ENCODE measurements at places on chromosomes 3 and 15.

GRCh38 chr3:184710870-184711492 is 883 bp downstream of the MAGEF1 start:
- DNase-seq: no peak

- DNase-seq: no peak
These were observed 62.9 kb upstream of the SEC13 start for GRCh38 chr3:10383850-10384248.

- no peak for DNase-seq
These were observed 297.3 kb downstream of the DOCK3 start for GRCh38 chr3:50972029-50972428.

GRCh38 chr3:154850921-154851320 is 229.2 kb upstream of the MME start:
- DNase-seq: no peak

DNA sequence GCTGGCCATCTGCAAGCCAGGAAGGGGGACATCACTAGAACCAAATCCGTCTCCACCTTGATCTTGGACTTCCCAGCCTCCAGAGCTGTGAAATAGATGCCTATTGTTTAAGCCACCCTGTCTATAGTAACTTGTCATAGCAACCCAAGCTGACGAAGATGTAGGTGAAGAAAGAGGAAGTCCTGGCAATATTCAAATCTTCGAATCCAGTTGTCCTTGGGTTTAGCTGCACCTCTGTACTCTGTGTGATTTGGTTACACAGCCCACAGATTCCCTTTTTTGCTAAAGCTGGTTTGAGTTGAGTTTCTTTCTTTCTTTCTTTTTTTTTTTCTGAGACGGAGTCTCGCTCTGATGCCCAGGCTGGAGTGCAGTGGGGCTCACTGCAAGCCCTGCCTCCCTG is 68.0 kb upstream of the XCR1 start:
- no peak for DNase-seq

- no peak for DNase-seq
These were observed 258.9 kb upstream of the MEIS2 start for GRCh38 chr15:37359101-37359892.

- DNase-seq: no peak
These were observed 85.1 kb downstream of the EFL1 start for GRCh38 chr15:82177291-82178010.

DNA sequence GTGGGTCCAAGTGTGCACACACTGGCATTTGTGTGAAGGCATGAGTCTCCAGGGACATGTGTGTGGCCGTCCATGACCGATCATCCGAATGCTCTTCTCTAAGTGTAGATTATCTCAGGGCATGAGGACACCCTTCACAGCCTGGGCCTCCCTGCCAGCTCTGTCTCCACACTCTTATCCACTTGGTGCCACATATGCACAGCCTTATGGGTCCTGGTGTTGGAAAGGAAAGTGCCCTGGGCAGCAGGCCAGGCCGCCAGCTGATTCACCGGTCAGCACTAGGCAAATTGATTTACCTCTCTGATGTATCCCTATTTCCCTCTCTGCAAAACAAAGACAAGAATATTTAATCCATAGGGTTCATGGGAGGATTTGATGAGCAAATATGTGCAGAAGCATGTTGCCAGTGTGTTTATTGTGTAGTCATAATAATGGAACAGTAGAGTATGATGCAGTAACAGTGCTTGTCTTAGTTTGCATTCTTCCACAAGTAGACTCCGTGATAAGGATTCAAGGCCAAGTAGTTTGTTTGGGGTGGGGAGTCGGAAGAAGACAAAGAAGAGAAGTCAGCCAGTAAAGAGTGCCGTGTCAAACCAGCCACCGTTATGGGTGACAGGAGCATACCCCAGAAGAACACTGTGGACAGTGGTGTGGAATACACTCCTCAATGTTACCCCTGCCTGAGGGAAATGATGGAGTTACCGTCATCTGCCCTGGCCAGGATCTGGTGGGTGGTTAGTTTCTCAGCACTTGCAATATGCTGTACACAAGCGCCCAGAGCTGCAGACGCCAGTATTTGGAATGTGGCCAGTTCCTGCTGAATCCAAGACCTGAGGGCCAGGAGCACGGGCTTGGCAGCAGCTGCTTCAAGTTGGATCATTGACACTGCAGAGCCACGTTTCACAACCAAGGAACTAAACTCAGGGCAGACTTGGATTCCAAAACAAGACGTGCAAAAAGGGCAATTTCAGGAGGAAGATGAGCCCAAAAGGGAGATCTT is 85.1 kb downstream of the MTHFS start:
- DNase-seq: peak; percentile 34

DNA sequence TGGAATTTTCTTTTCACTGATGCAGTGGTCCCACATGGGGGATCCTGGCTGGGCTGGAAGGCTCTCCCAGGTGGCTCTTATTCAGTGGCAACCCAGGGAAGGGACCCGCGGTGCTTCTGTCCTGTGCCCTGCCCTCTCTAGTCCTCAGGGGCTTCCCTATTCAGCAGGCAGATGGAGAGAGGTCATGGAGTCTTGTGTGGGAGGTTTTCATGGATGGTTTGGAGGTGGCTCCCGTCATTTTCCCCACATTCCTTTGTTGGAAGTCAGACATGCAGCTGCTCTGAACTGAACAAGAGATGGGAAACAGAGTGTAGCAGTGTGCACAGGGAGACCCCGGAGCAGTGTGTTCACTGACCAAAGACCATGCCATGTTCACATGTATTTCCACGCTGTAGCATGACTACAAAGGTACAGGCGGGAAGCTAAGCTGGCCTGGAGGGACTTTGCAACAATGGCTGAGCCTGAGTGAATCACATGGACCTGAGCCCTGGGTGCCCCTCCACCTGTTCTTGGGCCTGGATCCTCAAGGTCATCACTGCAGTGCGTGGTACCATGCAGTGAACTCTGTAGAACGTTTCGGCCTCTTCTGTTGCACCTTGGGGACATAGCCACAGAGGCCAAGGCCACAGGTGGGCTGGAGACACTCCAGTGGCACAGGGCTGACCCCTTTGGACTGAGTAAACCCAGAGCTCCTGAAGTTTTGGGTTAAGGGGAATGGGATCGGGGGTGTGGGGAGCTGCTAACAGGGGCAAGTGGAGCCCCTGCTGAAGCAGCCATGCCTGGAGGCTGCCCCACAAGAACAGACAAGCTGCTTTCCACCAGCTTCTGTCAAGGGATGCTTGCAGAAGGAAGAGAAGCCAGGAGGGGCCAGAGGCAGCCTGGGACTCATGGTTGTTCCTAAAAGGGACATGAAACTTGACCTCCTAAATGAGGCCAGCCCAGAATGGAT is 123.0 kb downstream of the ASB7 start:
- DNase-seq: no peak

- no peak for DNase-seq
These were observed 8.2 kb downstream of the TRNT1 start for GRCh38 chr3:3134750-3135448.

- no peak for DNase-seq
These were observed 298.9 kb upstream of the CBLB start for GRCh38 chr3:106167728-106168127.

DNA sequence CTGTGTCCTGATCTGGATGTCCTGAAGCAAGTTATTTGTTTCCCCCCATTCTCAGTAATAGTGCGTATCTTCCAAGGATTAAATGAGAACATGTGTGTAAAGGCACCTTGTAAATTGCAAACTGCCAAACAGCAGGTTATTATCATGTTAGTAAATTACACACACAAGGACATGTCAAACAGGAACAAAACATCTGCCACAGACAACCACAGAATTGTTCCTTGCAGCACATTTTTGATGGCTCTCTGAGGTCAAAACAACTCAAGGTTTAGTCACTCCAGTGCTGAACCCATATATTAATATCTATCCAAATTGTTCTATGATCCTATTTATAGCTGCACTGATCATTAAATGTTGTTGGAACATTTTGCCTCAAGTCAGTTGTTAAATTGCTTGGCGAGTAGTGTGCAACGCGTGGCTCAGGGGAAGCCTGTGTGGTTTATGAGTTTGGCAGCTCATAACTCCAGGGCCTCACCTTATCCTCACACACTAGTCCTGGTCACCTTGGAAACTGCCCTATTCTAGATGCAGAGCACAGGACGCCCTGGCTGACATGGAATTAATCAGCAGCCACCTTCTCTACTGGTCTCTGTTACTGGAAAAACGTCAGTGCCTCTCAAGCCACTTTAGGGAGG is 46.3 kb upstream of the CDV3 start:
- DNase-seq: no peak

DNA sequence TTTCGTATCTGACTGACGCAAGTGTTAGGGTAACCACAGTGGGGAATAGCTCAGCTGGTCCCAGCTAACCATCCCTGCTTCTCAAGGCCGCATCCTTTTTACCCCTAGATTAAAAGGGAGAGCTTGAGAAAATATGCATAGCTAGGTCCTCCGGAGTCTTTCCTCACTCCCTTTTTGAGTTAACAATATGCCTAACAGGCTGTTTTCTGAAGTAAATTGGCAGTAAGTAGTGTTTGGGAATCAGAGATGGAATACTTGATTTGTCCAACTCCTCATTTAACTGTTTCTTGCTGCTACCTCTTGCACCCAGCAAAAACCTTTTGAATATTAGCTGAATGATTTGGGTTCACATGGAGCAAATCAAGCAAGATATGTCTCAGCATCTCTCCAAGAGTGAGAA is 326.1 kb downstream of the LPP start:
- no peak for DNase-seq

GRCh38 chr3:183560607-183561006 is 5.1 kb upstream of the KLHL6 start:
- DNase-seq: no peak

DNA sequence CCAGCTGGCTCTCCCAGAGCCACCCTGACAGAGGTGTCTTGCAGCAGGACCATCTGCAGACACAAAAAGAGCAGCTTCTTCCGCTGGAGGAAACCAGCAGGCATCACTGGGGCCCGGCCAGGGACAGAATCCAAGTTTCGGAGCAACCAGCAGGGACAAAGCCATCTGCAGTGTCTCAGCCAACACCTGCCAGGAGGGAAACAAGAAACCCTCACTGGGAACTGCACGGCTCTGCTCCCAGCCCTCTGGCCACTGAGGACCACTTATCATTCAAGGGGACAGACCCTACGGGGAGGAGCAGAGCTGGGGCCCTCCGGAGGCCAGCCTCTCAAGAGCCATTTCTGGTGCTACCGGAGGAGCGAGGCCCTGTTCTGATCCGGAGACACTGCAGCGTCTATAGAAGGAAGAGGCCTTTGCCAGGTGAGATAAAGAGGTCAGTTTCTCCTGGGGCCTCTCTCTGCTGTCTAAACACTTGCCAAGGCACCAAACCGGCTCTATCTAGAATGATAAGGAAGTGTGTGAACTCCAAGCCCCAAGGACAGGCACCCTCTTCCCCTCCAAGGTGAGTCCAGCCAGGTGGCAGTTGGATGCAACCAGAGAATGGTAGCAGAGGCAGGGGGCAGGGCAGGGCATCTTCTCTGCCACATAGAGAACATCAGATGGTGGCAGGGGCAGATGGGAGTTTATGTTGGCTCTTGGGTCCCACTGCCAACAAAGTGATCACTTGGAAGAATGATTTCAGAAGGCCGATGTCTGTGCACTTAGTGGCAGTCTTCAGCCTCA is 89.0 kb downstream of the CHSY1 start:
- DNase-seq: peak; percentile 46

- DNase-seq: no peak
These were observed 3.4 kb upstream of the RFTN1 start for GRCh38 chr3:16516695-16517481.

DNA sequence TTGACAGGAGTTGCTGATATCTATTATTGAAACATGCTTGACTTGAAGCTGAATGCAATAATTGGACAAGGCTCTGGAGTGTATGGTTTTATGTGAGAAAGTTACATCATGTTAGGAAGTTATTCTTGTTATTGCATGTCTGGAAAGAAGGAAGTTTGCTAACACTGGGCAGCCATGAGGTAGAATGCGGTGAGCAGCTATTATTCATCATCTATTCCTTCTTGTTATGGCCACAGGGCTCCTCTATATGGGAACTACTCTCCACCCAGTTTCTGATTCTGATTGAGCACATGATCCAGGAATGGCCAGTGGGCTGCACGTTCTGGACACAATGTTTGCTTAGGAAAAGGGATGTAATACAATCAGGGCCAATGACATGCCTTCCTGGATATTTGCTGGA is 37.8 kb upstream of the SCN5A start:
- DNase-seq: no peak

DNA sequence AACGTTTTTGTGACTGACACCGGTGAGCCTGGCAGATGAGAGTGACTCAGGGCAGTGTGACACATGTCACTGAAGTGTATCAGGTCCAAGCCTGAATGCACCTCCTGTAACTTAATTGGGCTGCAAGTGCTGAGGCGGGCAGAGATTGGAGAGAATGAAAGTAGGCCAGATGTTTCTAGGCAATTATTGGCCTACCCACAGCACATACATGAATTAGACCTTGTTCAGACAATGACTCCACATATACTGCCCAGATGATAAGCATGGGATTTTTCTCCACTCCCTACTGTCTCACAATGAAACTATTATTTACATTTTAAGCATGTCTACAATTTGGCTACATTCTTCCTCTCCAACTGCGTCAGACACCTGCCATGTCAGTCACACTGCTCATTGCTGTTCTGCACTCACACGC is 187.3 kb upstream of the ZNF385D start:
- DNase-seq: no peak

- DNase-seq: no peak
These were observed 54.8 kb upstream of the ADPGK start for GRCh38 chr15:72838311-72838731.

DNA sequence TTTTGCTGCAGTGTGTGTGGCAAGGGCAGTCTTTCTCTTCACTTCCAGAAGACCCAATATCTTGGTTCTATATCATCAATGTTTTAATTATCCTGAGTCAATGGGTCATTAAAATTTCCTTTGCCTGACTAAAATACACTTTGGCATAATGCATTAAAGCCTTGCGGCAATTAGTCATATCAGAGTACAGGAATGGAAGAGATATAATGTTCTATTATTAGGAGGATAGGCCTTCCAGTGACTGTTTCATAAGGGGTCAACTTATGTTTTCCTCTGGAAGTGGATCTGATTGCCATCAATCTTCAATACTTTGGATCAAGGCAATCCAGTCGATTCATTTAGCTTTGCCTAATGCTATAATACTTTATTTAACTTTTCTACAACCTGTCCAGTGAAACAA is 9.4 kb upstream of the SECISBP2L start:
- no peak for DNase-seq

- DNase-seq: no peak
These were observed 44.4 kb upstream of the GK5 start for GRCh38 chr3:142269767-142270166.

DNA sequence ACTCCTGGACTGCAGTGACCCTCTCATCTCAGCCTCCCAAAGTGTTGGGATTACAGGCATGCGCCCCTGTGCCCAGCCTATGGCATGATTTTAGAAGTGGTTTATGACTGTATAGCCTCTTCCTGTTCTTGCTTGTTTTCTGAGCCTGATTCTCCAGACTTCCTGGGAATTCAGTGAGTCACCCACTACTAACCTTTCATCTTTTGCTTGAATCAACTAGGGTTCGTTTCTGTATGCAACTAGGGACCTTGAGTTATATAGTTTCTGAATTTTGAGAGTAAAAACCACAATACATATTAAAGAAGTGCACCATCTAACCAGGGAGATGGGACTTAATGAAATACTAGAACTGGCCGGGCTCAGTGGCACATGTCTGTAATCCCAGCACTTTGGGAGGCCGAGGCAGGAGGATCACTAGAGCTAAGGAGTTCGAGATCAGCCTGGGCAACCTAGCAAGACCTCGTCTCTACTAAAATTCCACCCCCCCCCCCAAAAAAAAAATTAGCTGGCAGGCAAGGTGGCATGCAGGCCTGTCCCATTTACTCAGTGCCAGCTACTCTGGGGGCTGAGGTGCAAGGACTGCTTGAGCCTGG is 76.0 kb downstream of the ZNF609 start:
- DNase-seq: no peak

GRCh38 chr3:55676643-55677042 is 189.5 kb upstream of the WNT5A start:
- DNase-seq: no peak

All from cerebellar nuclear complex (tissue), 1 donor.